ENCODE measurements at places on chromosomes 16 and 17. TPM values are rescaled to one million over a fixed set of nuclear protein-coding genes. Genes with fewer than 3 reads are reported as not detected.
A peak's percentile ranks its signal among the peaks of the same experiment; 100 is the strongest.

Gene PRM3
- not detected for total RNA-seq

Gene IGSF6
- 0.28 TPM for total RNA-seq

Gene RGS11
- 0.19 TPM for total RNA-seq

GRCh38 chr17:32349503-32349853 lies 479 bp upstream of the ZNF207 start:
- H3K36me3 ChIP-seq, result peaks cover 13% of the 10 kb centered on the region
- H3K4me3 ChIP-seq, result peak overlapping the region; percentile 98
- no peak for DNase-seq
- H3K4me1 ChIP-seq, result peaks cover 38% of the 10 kb centered on the region
- H3K27me3 ChIP-seq, result no peaks in the 10 kb centered on the region

DNA sequence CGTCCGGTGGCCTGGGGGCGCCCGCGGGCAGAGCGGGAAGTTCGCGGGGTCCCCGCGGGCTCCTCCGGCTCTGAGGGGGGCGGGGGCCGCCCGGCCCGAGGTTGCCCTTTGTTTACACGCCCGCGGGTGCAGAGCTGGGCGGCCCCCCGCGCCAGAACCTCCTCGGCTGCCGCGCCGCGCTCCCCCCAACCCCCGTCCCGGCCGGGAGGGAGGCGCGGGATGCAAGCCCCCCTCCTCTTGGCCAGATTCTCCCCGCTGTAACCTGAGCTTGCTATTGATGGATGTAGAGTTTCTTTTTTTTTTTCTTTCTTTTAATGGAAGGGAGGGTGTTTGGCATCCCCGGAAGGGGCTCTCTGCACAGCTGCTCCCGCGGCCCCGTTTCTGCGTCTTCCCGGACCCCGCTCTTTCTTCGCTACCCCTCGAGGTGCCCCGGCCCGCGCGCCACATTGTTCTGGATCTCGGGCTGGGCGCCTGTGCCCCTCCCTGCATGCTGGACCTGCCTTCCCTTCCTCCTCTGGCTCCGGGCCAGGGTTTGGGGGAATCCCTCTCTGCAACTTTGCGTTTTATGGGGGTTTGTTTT lies 646 bp downstream of the CBX2 start:
- peaks cover 3% of the 10 kb centered on the region for H3K36me3 ChIP-seq
- no peak for DNase-seq
- H3K27ac ChIP-seq, result peak overlapping the region; percentile 82
- peak overlapping the region; percentile 96 for H3K4me3 ChIP-seq

GRCh38 chr17:27341041-27341471 lies 47.1 kb downstream of the WSB1 start:
- H3K4me1 ChIP-seq, result peaks cover 11% of the 10 kb centered on the region
- no peak for DNase-seq
- H3K27me3 ChIP-seq, result peaks cover 15% of the 10 kb centered on the region
- H3K36me3 ChIP-seq, result no peaks in the 10 kb centered on the region

DNA sequence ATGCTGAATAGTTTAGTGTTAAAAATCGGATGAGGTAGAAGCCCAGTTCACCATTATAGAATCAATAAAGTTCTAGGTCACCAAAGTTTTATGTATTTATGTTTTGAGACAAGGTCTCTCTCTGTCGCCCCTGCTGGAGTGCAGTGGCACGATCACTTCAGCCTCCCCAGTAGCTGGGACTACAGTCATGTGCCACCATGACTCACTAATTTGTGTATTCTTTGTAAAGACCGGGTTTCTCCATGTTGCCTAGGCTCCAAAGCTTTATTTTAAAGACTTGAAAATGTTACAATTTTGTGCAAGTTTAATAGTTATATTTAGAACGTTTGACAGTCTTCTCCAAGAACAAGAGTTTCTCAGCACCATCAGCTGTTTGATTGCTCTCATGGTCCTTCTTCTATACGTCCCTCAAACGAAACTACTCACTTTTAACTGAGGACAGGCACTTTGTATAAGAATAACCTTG lies 32.1 kb downstream of the NDE1 start:
- no peak overlapping the region for H3K4me3 ChIP-seq
- peak overlapping the region; percentile 65 for H3K27ac ChIP-seq
- H3K4me1 ChIP-seq, result peaks cover 15% of the 10 kb centered on the region
- peak; percentile 42 for DNase-seq

DNA sequence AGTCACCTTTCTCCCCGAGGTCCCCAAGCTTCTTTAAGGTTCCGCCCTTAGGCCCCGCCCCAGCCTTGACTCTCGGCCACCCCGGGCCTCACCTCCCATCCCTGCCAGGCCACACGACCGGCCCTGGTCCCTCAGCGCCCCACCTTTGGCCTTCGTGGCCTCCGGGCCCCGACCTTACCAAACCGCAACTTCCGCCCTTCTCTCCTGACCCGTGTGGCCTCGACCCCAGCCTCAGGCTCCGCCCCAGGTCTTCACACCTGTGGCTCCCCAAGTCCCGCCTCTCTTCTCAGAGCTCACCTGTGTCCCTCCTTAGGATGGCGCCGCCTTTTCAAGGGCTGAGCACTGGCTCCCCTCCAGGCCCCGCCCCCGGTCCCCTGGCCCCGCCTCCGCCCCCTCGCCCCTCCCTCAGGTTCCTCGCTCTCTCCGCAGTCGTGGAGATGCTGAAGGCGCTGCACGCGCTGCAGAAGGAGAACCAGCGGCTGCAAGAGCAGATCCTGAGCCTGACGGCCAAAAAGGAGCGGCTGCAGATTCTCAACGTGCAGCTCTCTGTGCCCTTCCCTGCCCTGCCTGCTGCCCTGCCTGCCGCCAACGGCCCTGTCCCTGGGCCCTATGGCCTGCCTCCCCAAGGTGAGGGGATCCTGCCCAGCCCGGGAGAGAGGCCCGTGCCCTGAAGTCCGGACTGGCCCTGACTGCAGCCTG lies 10.0 kb upstream of the CISD3 start:
- no peak for DNase-seq
- peak overlapping the region; percentile 52 for H3K27ac ChIP-seq
- H3K36me3 ChIP-seq, result peaks cover 3% of the 10 kb centered on the region
- H3K4me1 ChIP-seq, result peaks cover 40% of the 10 kb centered on the region
- no peak overlapping the region for H3K4me3 ChIP-seq

- H3K27me3 ChIP-seq, result peaks cover 36% of the 10 kb centered on the region
- DNase-seq, result peak; percentile 91
- H3K4me3 ChIP-seq, result peak overlapping the region; percentile 86
- no peak overlapping the region for H3K27ac ChIP-seq
- peaks cover 21% of the 10 kb centered on the region for H3K4me1 ChIP-seq
Observed at GRCh38 chr17:44385287-44386181, 3.9 kb downstream of the ITGA2B start.

- peak; percentile 33 for DNase-seq
- peak overlapping the region; percentile 10 for H3K27ac ChIP-seq
- H3K27me3 ChIP-seq, result no peaks in the 10 kb centered on the region
- peaks cover 8% of the 10 kb centered on the region for H3K36me3 ChIP-seq
- H3K4me1 ChIP-seq, result peaks cover 58% of the 10 kb centered on the region
- peak overlapping the region; percentile 81 for H3K4me3 ChIP-seq
Observed at GRCh38 chr17:18038149-18038850, 668 bp downstream of the ATPAF2 start.

GRCh38 chr17:57068222-57068658 lies 16.8 kb upstream of the AKAP1 start:
- no peaks in the 10 kb centered on the region for H3K36me3 ChIP-seq
- no peak overlapping the region for H3K27ac ChIP-seq
- DNase-seq, result no peak

Data from activated T-cell treated with anti-CD3 and anti-CD28 coated beads, Interleukin-2, amount 50 U/mL, for 72 hours (primary cell).